Stimulated activated CD8-positive, alpha-beta memory T cell treated with anti-CD3 and anti-CD28 coated beads, Interleukin-4, amount 100 ng/mL, for 4 hours (primary cell): ENCODE measurements at places on chromosomes 2 and 18.

GRCh38 chr2:38602136-38602731 lies 494 bp downstream of the HNRNPLL start:
- DNase-seq: no peak

GRCh38 chr2:42314892-42315468 lies 46.0 kb downstream of the COX7A2L start:
- no peak for DNase-seq

GRCh38 chr2:54658564-54659071 lies 64.8 kb upstream of the EML6 start:
- no peak for DNase-seq

DNA sequence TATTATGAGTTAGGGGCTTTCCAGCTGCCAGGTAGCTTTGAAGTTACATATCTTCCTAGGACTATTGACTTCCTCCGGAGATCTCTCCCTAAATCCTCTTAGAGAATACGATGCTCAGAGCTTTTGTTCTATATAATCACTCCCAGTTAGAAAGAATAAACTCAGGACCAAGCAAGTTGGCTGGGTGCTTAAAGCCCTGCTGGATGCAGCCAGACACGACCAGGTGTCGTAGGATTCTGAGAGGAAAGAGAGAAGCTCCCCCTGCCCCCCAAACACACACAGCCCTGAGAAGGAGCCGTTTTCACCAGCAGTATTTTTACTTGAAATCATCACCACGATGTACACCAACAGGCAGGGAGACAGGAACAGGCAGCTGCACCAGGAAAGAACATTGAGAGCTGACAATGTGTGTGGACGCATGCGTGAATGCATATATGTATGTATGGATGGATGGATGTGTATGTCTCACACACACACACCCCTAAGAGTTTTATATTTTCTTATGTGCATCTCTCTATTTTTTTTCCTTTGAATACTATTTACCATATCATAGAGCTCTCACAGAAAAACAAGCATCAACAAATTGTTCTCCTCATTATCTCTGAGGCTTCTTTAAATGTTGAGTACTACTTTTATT lies 382.6 kb downstream of the EPHA4 start:
- no peak for DNase-seq
